ENCODE measurements at places on chromosomes 12 and 14.

DNA sequence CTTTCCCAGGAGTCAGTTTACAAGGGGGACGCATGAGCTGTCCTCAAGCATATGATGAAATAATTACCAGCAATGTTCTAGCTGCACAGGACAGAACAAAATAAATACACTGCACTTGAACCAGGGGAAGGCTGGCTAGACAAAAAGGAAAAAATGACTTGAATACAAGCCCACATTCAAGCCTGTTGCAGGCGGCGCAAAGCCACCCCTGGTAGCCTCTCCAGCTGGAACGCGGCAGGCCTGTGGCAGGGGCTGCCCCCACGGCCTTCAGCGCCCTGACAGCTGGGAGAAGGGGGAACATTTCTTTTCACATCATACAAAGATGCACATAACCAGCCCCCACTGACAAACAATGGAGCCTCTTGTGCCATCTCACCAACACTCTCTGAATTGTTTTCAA, 57.1 kb downstream of the TRAFD1 start:
- DNase-seq, result no peak

DNA sequence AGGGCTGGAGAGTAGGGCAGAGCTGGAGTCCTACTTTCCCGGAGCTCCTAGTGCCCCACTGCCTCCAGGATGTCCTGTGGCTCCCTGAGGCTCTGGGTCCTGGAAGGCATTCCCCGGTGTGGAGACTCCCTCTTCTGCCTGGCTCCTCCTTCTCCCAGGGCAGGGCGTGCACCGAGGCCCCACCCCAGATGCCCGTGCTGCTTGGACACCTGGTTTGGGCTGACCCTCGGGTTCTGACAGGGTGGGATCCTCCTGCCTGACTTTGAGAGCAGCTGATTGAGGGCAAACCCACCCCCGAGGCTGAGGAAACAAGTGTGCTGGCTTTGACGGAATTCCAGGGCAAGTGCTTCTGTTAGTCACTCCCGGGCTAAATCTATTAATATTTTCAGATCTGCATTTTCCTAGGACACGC, 15.4 kb downstream of the TEAD4 start:
- DNase-seq, result peak; percentile 26

GRCh38 chr12:47888153-47888819, 16.5 kb downstream of the VDR start:
- no peak for DNase-seq

GRCh38 chr12:46965880-46966279, 113.5 kb upstream of the PCED1B start:
- DNase-seq, result no peak

DNA sequence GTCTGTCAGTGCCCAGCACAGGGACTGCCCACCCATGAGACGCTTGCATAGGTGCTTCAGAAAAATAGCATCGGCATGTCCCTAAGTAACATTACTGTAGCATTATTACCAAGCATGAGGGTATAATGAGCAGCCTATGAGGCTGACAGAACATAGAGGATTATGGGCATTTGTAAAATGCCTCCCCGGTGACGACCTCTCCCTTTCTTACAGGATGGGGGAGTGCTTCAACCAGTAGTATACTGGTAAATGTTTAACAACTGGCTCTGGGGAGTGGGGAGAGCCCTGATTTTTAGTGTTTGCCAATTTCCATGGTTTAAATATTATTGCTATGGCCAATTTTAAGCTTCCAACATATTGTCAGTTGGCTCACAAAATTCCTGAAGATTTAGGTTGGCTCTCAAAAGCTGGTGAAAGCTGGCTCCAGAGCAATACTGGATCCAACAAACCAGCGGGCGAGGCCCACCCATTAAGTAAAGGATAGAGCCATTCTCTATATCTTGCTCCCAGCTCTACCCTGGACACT, 104.5 kb downstream of the ETNK1 start:
- no peak for DNase-seq

- no peak for DNase-seq
These were observed 162.2 kb downstream of the DIO2 start for GRCh38 chr14:80049055-80049454.

- no peak for DNase-seq
These were observed 19.1 kb downstream of the TMEM30B start for GRCh38 chr14:61262082-61262481.

GRCh38 chr14:75518625-75519024, 3.6 kb upstream of the BATF start:
- no peak for DNase-seq

GRCh38 chr12:53575502-53576249, 50.5 kb downstream of the ATF7 start:
- peak; percentile 84 for DNase-seq

DNA sequence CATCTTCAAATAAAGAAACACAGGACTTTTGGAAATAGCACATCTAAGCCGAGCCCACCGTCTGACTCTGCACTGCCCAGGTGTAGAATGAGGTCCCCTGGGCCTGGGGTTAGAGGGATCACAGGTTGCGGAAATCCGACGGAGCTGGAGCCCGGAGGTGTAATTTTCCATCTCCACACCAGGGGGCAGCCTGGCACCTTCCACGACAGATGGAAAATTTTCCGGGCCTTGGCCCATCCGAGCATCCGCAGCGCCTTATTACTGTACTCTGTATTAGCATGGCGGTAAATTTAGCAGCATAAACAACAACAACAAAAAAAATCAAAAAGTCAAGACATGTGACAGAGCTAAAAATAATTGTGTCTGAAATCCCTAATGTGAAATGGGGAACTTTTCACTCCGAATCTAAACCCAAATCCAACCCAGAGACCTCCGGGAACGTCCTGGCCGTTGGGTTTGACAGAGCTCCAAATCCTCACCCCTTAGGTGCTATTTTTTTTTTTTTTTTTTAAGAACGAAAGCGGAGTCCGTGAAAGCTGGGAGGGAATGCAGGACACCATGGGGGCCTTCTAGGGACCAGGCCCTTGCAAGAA, 93.9 kb downstream of the KSR2 start:
- DNase-seq, result peak; percentile 60

- DNase-seq, result no peak
These were observed 8.2 kb upstream of the SSPN start for GRCh38 chr12:26187014-26187798.

DNA sequence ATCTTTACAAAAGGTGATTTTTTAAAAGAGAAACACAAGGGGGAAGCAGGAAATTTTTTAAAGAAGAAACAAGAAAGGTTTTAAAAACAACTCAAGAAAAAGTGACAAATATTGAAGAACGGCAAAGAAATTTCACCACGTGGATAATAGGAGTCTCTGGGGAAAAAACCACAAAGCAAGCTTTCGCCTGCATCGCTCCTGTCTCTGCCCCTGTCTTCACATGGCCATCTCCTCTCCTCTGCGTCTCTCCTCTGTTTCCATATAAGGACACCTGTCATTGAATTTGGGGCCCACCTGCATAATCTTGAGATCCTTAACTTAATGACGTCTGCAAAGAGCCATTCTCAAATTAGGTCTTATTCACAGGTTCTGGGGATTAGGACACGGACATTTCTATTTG, 175.8 kb downstream of the ETV6 start:
- no peak for DNase-seq

GRCh38 chr14:57820581-57820980, 45.3 kb downstream of the SLC35F4 start:
- no peak for DNase-seq

Measured in RWPE1 (cell line).